ENCODE measurements at places on chromosomes 1 and 21. TPM values are rescaled to one million over a fixed set of nuclear protein-coding genes. Genes with fewer than 3 reads are reported as not detected.

The PBX1 gene
- 22.7 TPM for total RNA-seq

The PARK7 gene
- total RNA-seq: 253 TPM

The ARHGAP29 gene
- total RNA-seq: 24.2 TPM

The DAB1 gene
- total RNA-seq: not detected

The SPATA46 gene
- total RNA-seq: not detected

All from bronchus fibroblast of lung (primary cell).